ENCODE measurements at places on chromosomes 12 and 14.

GRCh38 chr12:115623764-115624334 lies 653.6 kb downstream of the MED13L start:
- DNase-seq, result no peak

DNA sequence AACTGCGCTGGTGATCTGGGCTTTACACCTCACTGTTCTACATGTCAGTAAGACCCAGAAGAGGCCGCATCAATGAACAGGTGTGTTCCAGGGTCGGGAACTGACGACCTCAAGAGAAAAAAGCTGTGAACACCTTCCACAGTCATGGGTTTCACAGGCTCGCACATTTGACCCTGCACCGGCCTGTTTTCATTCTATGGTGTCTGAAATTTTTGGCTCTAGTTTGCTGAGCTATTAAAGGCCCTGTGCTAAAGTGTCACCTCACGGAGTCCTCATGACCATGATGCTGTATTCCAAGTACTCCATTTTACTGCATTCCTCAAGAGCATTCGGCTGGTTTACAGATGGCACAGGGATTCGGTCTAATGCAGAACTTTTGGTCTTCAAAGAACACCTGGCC lies 78.9 kb downstream of the KDM2B start:
- DNase-seq, result no peak

DNA sequence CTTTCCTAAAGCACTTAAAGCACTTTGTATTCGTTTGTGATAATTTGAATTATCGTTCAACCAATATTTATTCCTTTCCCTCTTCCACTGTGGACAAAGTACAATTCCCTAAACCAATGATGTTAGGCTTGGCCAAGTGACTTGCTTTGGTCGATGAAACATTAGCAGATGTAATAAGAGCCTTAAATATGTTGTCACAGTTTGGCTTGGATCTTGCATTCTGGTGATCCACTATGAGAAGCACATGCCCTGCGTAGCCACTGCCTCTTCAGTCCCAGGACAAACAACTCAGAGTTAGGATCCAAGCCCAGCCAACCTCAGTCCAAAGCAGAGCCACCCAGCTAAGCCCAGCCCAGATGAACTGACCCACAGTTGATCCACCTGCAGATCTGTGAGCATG lies 8.4 kb upstream of the C12orf75 start:
- no peak for DNase-seq

GRCh38 chr12:107372229-107372658 lies 278.9 kb upstream of the CRY1 start:
- no peak for DNase-seq

GRCh38 chr12:84397846-84398245 lies 514.8 kb downstream of the SLC6A15 start:
- no peak for DNase-seq

- no peak for DNase-seq
Observed at GRCh38 chr14:93811676-93812075, 23.4 kb upstream of the PRIMA1 start.

DNA sequence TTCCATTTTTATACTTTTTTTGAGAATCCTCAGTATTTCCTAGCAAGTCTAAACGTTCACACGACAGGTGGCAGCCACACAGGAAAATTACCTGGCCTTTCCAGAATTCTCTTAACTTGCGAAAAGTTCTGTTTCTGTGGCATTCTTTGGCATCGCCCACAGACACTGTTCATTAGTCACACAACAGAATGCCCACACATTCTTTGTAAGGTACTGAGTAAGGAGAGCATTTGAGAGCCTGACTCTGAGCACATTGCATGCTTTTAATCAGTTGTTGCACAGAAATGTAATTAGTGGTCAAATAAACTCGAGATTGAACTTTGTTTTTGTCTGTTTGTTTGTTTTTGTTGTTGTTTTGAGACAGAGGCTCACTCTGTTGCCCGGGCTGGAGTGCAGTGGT lies 52.4 kb downstream of the LMNTD1 start:
- no peak for DNase-seq

DNA sequence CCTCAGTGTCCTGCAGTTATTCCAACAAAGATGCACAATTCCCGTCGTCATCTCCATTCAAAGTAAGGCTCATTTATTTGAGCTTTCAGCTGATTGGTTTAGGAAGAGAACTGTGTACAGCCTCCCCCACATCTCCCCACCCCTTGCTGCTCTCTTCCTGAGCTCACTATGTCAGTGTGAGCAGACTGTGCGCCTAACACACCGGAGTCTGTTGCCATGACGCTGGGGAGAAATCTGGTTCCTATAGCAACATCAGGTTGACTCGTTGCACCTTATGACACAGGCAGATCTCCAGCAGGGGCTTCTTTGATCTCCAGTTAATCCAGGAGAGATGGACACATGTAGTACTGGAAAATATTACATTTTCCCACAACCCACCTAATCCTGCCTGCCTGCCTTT lies 319.4 kb downstream of the CACNA1C start:
- no peak for DNase-seq

- no peak for DNase-seq
Observed at GRCh38 chr12:28631831-28632230, 441.6 kb downstream of the CCDC91 start.

GRCh38 chr14:61836184-61836583 lies 74.0 kb downstream of the SNAPC1 start:
- no peak for DNase-seq
